Activated gamma-delta T cell treated with Interleukin-2 at 50 U/mL for 16 hours (primary cell): ENCODE measurements at places on chromosomes 3 and 15.

DNA sequence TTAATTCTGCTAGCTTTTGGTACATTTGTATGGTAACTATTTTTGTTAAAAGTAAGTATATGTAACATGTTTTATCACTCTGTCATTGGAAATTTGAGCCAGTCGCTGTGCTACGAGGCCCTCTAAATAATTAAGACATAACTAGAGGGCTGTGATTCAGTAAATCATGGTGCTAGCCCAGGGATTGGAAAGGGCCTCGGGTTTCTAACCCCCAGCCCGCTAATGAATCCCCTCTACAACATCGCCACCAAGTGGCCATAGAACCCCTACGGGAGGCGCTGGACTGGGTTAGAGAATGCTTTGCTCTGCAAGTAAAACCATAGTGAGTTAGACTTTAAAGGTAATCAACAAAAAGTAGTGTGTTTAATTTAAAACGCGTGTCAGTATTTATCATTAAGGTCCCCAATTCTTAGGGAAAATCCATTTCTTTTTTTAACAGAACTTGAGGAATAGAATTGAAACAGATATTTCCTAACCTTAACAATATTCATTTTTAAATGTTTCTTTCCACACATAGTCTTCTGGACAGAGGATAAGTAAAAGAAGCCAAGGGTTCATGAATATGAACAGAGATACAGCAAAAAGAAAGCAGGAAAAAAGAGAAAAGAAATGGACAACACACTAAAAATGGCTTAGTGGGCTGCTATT lies 744.7 kb downstream of the EPHA3 start:
- no peak for DNase-seq

GRCh38 chr3:133401374-133402135 lies 1.7 kb downstream of the BFSP2 start:
- DNase-seq = no peak

- no peak for DNase-seq
These were observed 173.6 kb upstream of the SMAD3 start for GRCh38 chr15:66891776-66892175.

- no peak for DNase-seq
These were observed 2.2 kb upstream of the FOXB1 start for GRCh38 chr15:60001610-60002527.

GRCh38 chr15:62828364-62828763 lies 214.2 kb upstream of the TPM1 start:
- DNase-seq = no peak

DNA sequence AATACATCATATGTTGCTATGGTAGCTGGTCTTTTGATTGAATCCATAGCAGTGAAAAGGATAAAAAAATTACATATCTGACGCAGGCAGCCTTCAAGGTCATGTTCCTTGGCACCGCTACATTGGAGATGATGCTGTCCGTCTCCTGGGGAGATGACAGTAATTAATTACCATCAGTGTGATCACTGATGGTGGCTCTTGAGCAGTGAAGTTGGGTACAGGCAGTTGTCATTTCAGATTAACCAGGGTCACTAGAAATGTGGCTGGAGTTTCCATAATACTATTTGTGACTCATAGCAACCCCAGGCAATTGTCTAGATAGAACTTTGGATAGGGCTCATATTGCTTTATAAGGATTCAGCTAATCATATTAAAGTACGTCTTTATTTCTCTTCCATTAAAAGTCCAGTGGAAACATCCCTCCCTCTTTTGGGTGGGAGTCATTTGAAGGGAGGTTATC lies 136.3 kb downstream of the THSD4 start:
- DNase-seq = no peak

DNA sequence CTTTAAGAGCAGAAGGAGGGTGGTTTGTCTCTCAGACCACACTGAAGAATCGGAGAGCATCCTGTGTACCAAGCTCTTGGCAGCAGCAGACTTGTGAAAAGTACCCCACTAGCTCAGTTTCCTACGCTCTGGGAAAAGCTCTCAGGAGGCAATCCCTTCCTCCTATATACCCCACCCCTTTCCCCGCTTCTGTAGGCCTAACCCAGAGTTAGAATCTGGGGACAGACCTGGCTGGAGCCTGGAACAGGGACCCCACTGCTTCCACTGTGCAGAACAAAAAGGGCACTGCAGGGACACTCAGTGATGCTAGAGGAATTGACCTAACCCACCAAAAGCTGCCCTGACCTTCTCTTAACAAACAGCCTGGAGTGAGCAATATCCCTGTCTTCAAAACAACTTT lies 70.0 kb upstream of the CCDC39 start:
- DNase-seq = no peak

GRCh38 chr3:142237891-142238290 lies 12.5 kb upstream of the GK5 start:
- DNase-seq = no peak

GRCh38 chr15:93989440-93989998 lies 241.8 kb upstream of the MCTP2 start:
- no peak for DNase-seq

- DNase-seq = no peak
These were observed 268.1 kb upstream of the CRBN start for GRCh38 chr3:3447641-3448040.

DNA sequence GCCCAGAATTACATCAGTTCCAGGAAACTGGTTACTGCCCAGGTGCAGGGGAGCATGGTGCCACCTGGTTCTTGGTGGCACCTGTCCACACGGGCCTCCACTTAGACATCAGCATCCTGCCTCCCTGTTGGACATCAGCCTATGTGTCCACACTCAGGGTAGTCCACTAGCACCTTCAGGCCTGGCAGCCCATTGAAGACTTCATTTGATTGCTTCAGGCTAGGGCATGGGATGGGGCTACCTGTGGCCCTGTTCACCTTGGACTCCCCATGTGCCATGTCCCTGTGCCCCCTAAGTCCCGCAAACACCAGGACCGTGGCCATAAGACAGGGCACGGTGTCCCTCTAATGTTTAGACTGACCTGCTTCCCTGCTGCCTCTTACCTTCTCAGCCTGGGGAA lies 30.9 kb downstream of the CYP8B1 start:
- DNase-seq = no peak

DNA sequence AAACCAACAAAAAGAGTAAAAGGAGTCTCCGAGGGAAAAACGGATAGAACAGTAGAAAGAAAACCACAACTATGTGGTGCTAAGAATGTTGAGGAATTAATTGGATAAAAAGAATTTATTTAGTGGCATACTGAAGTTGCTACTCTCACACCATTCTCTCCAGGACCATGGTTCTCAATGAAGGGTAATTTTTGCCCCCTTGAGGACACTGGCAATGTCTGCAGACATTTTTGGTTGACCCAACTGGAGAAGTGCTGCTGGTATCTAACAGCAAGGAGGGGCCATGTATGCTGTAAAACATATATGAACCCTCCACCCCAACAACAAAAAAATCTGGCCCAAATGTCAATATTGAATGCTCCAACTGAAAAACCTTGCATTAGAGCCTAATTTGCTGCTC lies 85.9 kb upstream of the CSPG5 start:
- DNase-seq = no peak

DNA sequence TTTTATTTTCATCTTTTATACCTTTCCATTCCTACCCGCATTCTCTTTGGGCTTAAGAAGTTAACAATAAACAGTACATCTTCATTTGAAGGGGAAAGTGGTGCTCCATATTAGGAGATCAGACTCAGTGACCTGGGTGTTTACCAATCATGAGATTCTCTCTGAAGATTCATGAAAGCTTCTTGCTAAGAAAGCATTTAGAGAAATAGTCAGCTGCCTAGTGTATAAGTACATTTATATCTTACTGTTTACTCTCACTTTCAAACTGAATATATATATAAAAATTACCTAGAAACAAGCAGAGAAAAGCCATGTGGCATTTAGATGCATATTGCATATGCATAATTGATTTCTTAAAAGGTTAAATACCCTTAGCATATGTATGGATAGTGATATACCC lies 100.5 kb downstream of the KCNH8 start:
- DNase-seq = no peak

DNA sequence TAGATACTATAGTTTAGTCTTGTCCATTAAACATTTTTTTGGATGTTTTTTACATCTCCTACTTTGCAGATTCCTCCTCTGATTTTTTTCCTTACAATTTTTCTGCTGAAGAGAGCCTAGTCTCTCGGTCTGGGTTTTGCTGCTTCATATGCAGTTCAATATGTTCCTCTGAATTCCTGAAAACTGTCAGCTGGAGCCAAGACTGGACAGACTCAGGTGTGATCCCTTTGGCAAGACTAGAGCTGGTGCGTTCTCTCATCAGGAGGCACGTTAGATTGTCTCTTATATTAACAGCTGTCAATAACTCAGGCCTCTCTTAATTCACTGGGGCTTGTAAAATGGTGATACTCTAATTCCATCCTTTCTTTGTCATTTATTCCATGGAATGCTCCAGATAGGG lies 13.4 kb upstream of the GHRL start:
- DNase-seq = no peak

- no peak for DNase-seq
These were observed 33.2 kb upstream of the TSPAN3 start for GRCh38 chr15:77104155-77104554.

- DNase-seq = no peak
These were observed 529.7 kb upstream of the IL12A start for GRCh38 chr3:159458982-159459381.
